ENCODE measurements at places on chromosomes 7 and 10.
A peak's percentile ranks its signal among the peaks of the same experiment; 100 is the strongest.

DNA sequence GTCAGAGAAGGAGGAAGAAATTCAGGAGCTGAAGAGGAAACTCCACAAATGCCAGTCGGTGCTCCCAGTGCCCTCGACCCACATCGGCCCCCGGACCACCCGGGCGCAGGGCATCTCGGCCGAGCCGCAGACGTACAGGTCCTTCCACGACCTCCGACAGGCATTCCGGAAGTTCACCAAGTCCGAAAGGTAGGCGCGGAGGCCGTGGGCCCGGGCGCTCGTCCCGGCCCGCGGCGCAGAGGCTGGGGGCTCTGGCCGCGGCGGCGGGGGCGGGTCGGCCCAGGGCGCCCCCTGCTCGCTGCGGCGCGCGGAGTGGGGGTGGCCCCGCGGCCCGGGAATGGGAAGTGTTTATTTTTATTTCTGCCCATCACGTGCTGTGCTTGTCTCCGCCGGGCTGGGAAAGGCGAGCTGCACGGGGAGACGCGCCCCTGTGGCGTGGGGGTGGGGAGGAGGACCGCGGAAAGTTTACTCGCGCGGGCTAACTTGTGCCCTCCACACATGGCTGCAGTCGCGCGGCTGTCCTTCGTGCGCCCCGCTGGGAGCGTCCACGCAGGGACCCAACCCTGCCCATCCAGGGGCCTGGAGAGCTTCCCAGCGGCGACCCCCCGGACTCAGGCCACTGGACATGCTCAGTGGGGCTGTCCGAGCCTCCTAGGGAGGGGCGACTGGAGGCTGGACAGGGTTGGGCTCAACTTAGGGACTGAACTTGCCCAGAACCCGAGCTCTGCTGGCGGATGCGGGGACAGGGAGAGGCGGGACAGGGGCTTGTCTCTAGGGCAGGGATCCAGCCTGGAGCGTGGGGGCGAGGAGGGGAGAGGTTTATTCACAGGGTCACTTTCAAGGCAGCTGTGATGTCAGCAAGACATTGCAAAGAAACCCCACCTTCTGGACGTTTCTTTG lies 82.6 kb upstream of the PRKG1 start:
- DNase-seq: no peak

- no peak for DNase-seq
Observed at GRCh38 chr10:36765782-36766414, 359.5 kb upstream of the ANKRD30A start.

DNA sequence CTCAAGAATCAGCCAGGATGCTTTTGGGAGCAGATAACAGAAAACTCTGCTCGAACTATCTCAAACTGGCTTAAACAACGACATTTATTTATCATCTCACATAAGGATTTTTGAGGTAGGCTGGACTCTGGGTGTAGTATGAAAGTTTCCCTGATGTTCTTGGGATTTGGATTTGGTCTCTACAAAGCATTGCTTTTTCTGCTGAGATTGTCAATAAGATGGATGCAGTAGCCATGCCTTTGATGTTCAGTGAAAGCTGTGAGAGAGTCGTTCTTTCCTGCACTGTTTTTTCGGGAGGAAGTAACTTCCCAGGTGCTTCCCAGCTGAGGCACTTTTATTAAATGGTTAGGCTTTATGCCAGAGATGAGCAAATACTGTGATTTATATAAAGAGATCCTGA lies 181.1 kb downstream of the PRKG1 start:
- no peak for DNase-seq

DNA sequence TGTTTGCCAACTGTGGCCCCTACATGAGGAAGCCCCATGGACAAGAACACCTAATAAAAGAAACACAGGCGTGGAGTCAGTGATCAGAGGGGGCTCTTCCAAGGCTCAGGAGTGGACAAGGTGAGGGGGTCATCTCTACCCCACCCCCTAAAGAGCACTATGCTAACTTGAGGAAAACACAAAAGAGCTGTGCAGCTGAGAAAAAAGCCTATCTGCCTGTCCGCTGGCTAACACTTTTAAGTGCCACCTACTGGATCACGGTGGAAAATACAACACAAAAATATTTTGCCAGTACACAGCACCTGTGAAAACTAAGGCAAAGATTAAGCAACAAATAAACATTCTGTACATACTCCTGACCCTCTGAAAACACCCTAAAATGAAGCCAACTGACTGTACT lies 53.1 kb upstream of the COBL start:
- no peak for DNase-seq

DNA sequence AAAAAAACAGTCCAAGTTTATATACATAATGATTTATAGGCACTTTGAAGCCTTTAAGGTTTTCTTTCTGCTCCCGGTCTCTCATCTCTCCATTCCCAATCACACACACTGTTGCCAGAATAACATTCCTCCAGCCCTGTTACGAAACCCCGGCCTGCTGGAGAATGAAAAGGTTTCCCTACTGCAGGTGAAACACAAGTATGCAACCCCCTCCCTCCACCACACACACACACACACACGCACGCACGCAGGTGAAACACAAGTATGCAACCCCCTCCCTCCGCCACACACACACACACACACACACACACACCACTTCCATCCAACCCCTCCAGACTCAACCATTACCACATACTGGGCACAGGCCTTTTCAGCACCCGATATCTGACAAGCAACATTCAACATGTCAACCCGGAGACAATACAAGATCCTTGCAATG lies 87.5 kb downstream of the PARD3 start:
- DNase-seq: no peak

DNA sequence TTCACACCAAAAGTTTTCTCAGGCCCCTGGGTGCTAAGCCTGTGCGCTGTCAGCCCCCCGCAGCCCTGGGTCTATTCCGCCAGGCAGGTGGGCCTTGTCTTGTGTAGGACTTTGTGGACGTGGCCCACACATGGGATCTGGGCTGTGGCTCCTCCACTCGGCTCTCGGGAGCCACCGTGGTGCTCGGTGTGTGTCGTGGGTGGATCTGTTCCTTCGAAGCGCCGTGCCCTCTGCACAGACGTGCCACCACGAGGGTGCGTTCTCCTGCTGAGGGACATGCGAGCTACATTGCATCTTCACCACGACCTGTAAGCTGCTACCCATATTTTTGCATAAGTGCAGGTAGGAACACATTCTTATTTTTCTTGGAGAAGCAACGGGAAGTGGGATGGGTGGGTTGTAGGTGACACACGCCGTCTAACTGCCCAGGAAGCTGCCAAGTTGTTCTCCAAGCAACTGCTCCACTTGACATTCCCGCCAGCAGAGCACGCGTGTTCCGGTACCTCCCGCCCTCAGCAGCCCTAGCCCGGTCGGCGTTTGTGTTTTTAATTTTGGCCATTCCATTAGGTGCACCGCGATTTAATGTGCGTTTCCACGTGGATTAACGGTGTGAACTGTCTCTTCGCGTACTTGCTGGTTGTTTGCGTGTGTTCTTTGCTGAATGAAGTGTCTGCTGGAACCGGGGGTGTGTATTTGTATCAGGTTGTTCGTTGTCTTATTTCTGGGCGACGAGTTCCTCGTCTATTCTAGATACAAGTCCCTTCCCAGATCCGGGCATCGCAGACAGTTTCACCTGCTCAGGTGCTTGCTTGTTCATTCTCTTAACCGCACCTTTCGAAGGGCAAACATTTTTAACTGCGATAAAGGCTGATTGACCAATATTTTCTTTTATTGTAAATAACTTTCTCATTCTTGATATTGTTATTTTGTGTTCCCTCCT lies 47.4 kb upstream of the CFAP46 start:
- no peak for DNase-seq

GRCh38 chr10:98340940-98341310 lies 72.9 kb upstream of the LOXL4 start:
- no peak for DNase-seq

- DNase-seq: no peak
Observed at GRCh38 chr7:4288791-4289394, 393.2 kb upstream of the FOXK1 start.

GRCh38 chr7:90511776-90512175 lies 42.3 kb downstream of the PTTG1IP2 start:
- DNase-seq: no peak

GRCh38 chr7:104412911-104413310 lies 84.5 kb downstream of the LHFPL3 start:
- DNase-seq: no peak

DNA sequence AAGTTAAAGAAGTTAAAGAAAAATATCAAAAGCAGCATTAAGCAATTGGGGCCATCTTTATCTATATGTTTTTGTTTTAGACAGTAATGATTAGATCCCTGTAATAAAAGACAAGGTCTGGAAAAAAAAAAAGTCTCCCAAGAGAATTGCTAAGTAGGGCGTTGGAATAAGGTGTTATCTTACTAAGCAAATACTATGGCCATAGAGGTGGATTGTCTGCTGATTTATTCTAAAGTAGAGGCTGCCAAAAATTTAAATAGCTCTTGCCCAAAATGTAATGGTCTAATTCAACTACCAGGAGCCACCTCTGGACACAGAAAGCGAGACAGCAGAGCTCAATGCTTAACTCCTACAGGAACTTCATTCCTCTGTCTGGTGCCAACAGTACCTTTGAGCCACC lies 71.6 kb downstream of the HERPUD2 start:
- no peak for DNase-seq

GRCh38 chr10:96261930-96262329 lies 9.4 kb downstream of the BLNK start:
- DNase-seq: no peak

GRCh38 chr7:3349126-3349525 lies 48.1 kb downstream of the SDK1 start:
- no peak for DNase-seq

- no peak for DNase-seq
Observed at GRCh38 chr7:34396437-34397064, 261.5 kb upstream of the NPSR1 start.

DNA sequence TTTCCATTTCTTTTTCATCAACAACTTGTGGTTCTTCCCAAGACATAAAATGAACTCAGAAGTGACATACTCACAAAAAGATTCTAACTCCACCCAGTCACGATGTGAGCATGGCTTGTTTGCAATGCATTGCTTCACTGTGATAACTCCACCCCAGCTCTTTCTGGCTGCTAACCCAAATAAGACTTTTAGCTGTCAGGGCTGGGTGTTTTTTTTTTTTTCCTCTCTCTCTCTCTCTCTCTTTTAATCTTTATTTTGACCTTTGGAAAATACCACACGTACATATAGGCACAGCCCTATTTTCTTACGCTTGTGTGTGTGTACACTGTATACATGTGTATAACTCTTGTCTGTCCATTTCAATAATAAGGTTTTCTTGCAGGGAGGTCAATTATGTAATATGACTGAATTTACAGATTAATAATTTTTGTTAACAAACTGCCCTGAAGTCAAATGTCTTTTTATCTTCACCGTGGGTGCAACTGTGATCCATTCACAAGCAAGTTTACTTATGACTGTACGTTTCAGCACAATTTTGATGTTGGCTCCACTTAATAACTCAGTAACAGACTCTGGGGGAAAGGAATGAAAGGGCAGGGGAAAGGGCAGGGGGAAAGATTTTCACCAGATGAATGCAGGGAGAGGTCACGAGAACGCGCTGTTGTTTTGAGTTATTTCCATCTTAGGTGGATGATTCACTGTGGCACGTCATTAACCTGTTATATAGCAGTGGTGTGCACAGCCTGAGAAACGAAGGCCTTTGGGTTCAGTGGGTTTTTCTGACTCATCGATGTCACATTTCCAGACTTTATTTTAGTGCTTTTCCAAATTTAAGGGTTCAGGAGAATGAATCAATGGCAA lies 49.1 kb downstream of the APBB1IP start:
- DNase-seq: no peak

DNA sequence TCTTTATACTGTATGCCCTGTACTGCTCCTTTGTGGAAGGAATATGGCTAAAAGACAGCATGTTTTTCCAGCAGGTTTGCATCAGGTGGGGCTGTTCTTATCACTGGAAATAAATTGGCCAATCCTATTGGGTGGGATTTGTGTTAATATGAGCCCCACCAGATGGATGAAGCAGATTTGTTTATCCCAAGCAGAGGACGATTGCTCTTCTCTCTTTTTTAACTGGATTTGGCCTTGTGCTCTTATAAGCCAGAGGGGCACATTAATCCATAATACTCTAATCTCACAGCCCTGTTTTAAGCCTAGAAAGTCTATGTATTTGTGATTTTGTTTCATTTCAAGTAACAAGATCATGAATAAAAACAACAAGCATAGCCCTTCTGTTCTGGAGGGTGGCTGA lies 240.1 kb upstream of the ADARB2 start:
- no peak for DNase-seq

DNA sequence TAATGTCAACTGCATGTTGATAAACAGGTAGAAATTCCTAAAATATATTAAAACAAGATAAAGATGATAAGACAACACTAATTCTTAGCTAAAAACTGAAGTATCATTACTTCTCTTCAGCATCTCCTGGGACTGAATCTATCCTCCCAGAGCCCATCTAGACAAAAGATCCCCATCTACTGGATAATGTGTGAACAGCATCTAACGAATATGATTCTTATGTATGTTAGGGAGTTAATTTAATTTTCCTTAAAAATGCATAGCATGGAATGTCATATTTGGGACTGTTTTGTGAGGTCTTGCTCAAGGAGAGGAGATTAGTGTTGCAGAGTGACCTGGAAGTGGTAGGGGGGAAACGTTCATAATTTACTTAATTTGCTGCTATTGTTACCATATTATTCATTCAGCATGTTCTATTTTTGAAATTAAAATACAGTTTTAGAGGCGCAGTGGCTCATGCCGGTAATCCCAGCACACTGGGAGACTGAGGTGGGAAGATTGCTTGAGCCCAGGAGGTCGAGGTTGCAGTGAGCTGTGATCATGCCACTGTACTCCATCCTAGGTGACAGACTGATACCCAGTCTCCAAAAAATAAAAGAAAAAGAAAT lies 305.1 kb upstream of the CSTF2T start:
- DNase-seq: no peak

- DNase-seq: no peak
Observed at GRCh38 chr10:51896849-51897248, 197.5 kb upstream of the CSTF2T start.

DNA sequence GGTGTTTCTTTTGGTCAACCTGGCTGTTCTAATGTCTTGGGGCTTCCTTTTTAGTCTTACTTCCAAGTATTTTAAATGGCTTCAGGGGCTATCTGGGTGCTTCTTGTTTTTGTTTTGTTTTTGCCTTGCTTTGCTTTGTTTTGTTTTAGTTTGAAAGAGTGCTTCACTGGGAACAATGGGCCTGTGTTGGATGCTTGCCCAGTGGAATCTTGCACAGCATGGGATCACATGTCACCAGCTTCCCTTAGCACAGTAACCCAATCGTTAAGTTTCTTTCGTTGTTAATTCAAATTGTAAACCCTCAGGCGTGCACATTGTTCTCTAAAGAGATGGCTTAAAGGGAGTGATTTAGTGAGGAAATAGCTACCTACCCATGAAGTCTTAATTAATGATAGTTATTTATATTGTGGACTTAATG lies 8.9 kb downstream of the COL17A1 start:
- DNase-seq: peak; percentile 65

GRCh38 chr7:30285067-30285535 lies 704 bp downstream of the ZNRF2 start:
- no peak for DNase-seq

- DNase-seq: no peak
Observed at GRCh38 chr10:104274762-104275721, 6.1 kb downstream of the GSTO2 start.

GRCh38 chr7:94054130-94054529 lies 50.0 kb upstream of the BET1 start:
- no peak for DNase-seq

GRCh38 chr10:80136134-80136571 lies 3.6 kb downstream of the PLAC9 start:
- DNase-seq: no peak

GRCh38 chr10:42776681-42777080 lies 5.9 kb upstream of the BMS1 start:
- no peak for DNase-seq

All from NCI-H2081 treated with DMSO at 0.1 percent for 48 hours (cell line).